HT-29 (cell line): ENCODE measurements at places on chromosomes 3 and 15. TPM values are rescaled to one million over a fixed set of nuclear protein-coding genes. Genes with fewer than 3 reads are reported as not detected.

DNA sequence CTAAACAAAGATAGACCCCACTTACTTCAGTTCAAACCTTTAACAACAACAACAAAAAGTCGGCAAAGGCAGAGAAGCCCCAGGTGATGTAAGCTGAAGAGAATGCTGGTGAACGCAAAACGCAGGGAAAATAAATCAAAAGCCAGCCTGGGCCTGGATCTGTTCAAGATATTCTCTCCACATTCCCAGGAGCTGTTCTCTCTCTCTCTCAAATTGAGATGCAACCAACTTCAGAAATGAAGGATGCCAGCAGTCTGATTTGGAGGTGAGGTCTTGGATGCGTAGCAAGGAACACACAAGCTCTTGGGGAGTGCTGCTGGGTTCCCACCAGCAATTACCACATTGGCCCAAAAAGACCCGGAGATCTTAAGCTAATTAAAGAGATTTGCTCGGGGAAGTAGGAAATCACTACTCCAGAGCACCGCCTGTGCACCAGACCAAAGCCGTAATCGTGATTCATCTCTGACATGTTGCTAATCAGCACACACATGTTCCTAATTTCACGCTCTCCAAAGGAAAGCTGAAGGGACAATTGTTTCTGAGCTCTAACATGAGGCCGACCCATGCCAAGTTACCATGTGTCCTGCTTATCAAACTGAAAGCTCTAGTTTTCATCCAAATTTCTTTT lies 37.1 kb downstream of the IL17RD start:
- DNase-seq = no peak

DNA sequence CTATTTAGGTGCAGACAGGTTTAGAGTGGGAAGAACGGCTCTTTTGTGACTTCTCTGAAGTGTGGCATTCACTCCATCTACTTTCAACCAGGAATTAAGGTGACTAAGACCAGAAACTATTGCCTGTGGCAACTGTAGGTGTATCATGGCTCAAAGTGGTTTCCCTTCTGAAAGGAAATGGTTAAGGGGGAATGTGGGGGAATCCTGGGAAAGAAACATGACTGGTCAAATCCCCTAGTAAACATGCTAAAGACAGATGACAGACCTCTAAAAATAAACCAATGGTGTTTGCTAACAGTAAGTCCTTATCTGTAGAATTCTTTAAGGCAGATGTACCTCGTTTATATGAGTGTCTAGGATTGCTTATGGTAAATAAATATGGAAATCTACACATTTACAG lies 56.9 kb downstream of the MEGF11 start:
- DNase-seq = no peak

DNA sequence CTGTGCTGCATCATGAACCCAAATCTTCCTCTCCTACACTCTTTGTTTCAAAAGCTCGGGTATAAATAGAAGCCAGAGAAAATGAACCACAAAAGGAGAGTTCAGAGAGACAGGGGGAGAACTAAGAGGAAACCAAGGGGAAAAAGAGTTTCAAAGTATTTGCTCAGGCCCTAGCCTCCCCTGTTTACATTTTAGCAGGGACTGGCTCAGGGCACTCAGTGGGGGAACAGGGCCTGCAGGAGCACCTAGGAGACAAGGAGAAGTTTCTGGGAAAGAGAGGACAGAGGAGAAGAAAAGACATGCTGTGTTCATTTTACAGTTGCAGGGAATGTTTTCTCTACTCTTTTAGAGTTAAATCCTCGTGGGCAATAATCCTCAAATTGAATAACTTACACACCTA lies 8.5 kb upstream of the IL17RD start:
- DNase-seq = no peak

DNA sequence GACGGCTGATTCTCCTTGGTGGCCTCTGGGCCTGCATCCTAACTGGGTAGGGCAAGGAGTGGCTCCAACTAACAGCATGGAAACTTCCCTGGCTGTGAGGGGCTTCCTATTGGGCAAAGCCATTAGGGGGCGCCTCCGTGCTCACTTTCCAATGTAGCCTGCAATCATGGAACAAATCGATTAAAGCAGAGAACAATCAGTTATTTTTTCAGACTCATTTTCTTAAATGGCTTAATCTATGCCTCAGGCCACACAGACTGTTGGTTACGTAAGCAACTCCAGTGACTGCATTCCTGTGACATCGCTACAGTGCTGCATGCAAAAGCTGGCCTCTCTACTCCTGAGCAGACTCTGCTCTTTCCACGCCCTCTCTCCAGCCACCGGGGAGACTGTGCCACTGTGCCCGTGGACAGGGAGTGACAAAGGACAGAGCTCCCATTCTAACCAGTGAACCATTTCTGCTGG lies 278.9 kb downstream of the KLF13 start:
- no peak for DNase-seq

GRCh38 chr3:14617508-14618023 lies 34.0 kb upstream of the CCDC174 start:
- no peak for DNase-seq

GRCh38 chr3:159257954-159258353 lies 456.1 kb downstream of the MFSD1 start:
- DNase-seq = no peak

The ACP3 gene
- total RNA-seq = 2.8 and 4.0 TPM in 2 replicates

- no peak for DNase-seq
Measured at GRCh38 chr3:44981220-44981619, 5.2 kb downstream of the EXOSC7 start.

The SKOR1 gene
- total RNA-seq = 0.15 and 0.18 TPM in 2 replicates

GRCh38 chr15:68400066-68400456 lies 31.9 kb downstream of the ITGA11 start:
- DNase-seq = peak; percentile 54

DNA sequence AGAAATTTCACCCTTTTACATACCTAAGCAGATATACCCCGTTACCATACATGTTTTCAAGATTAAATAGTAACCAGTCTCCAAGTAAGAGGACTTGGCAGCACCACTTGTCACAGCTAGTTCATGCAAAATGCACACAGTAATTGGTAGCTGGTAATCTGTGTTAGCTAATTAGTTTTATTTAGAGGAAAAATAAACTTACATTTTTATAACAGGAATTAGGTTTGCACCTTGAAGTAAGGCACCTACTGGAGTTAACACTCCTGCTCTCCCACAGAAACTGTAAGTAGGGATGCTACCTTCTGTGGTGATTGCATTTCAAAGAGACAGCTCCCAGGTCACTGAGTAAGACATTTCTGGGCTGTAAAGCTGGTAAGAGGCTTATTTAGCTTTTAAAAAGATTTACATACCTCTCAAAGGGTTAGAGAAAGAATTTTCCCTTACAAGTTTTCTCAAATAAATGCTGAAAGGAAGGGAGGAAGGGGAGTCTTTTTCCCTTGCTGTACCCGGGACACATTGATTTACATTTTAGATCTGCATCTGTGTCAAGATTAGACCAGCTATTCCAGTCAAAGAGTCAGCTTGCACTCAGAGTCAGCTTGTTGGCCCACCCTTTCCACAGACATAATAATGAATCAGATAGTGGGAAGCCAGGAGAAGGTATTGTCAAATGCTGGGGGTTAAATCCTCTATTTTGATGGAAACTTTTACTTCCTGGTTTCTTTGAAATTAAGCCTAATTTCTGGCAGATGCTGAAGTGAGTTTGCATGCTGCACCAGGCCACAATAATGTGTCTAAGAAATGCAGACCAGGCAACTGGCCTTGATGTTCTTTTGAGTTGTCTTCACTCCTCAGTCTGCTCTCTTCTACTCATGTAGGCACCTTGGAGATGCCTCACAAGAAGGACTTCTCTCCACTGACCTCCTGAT lies 77.6 kb upstream of the CHD2 start:
- no peak for DNase-seq

DNA sequence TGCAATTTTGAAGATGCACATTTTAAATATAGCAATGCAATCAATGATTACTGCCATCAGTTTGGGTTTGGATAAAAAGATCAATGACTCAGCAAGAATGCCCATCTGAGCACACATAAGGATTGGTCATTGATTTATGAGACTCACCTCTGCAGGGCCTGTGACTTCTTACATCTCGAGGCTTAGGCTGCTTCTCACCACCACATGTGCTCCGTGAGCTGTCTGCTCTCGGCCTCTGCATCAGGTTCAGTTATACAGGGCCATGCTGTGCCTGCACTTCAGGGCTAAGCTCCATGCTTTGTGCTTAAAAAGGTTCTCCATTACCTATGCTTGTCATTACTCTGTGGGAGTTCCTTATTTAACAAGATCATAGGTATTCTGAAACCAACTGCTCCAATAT lies 887.5 kb downstream of the DIPK2A start:
- DNase-seq = no peak

The C3orf70 gene
- not detected in 2 replicates for total RNA-seq

The SERPINI2 gene
- not detected in 2 replicates for total RNA-seq

DNA sequence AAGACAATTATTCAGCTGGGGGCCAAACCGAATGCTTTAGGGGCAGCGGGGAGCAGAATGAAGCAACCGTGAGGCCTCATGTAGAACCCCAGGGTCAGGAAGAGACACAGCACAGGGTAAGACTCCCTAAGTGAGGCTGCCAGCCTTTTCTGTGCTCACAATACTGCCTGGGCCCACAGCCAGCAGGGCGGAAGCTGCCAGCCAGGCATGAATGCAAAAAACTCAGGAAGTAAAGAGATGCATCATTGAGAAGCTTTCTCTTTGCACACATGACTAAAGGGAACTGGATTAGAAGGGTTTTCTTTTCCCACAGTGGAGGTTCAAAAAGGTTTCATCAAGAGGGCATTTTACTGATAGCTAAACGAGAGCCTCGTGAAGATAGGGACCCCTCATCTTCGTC lies 33.3 kb downstream of the CA12 start:
- DNase-seq = peak; percentile 73

DNA sequence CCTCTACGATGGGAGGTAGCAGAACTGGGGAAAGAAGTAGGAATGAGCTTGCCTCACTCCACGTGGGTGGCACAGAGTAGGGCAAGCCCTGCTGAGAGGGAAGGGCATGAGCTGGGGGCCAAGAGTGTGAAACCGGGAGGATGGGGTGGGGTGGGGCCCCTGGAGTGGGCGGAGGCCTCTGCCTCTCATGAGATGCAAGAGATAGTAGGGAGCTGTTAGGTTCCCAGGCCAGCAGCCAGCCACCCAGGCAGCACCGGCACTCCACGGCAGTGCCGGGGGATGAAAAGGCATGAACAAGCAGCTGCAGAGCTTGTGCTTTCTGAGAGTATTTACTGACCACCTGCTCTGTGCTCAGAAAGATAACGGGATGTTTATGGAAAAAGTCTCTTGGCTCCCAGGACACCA lies 24.4 kb upstream of the PLA2G4E start:
- DNase-seq = no peak

DNA sequence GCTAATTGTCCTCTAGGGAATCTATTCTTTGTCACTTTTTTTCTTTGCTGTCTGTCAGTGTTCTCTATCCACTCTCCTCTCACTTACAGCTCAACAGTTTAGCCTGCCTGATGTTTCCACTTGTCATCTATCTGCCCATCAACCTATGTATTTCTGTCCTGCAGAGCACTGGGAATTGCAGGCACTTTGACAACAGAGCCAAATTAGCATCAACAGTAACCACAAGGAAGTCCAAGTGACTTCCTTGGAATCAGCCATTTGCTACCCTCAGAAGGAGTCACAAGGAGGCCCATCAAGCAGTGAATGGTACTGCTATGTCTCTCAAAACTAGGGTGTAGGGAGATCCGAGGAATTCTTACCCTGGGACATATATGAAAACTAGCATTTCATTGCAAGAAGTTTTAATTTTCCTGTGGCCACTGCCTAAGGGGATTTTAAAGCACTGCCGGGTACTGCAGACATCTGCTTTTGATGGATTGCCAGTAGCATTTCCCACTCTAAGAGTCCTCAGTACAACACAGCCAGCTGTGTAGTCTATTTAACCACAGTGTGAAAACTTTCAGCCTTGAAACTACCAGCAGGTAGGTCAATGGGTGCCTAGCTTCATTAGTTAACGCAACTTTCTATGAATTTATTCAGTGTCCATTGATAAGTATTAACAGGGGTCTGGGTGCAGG lies 898.8 kb downstream of the NTRK3 start:
- DNase-seq = no peak
